ENCODE measurements at places on chromosomes 11 and 22.

DNA sequence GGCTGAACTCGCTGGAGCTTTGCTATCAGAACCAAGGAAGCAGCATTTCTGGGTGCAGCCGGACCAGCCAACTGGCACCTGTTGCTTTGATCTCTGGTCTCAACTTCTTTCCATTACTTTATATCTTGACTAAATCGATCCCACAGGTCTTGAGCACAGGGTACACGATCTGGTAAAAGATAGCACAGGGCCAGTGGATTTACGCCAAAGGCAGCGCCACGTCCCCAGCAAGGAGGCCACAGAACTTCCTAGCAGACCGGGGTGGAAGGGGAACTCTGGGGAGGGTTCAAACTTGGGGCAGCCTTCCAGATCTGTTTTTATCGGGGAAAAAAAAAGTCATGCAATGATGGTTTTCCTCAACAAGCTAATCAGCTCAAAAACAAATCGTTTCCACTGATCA lies 14.0 kb downstream of the VPS37C start:
- DNase-seq, result no peak

DNA sequence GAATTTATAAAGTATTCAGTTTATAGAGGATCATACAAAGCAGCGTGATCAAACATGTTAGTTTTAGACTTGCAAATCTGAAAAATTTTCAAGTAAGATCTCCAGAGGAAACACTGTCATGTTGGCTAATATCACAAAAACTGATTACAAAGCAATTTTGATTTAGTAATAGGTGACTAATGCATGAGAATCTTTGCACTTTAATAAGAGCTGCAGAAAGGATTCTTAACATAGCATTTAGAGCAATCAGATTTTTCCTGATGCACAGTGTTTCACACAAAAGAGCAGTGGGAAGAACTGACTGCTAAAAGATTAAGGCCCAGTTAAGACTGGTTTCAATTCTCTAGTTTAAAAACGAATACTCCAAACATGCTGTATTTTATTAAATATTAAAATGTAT lies 321.2 kb downstream of the GUCY1A2 start:
- no peak for DNase-seq

- no peak for DNase-seq
Measured at GRCh38 chr11:133133606-133134005, 398.7 kb downstream of the OPCML start.

DNA sequence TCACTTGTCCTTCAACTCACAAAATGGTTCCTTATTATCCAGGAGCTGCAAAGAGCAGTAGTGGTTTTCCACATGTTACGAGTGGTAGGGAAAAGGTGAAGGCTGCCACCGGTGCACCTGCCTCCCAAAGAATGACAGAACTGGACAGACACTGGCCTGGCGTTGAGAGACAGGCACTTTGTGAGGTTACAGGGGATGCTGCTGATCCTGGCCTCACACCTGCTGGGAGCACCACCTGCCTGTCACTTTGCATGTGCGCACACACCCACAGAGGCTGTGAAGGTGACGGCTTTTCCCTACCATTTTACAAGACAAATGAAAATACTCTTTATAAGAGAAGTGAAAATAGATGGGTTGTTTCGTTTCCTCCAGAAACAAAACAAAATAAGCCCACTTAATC lies 175.3 kb upstream of the B3GAT1 start:
- DNase-seq, result no peak

DNA sequence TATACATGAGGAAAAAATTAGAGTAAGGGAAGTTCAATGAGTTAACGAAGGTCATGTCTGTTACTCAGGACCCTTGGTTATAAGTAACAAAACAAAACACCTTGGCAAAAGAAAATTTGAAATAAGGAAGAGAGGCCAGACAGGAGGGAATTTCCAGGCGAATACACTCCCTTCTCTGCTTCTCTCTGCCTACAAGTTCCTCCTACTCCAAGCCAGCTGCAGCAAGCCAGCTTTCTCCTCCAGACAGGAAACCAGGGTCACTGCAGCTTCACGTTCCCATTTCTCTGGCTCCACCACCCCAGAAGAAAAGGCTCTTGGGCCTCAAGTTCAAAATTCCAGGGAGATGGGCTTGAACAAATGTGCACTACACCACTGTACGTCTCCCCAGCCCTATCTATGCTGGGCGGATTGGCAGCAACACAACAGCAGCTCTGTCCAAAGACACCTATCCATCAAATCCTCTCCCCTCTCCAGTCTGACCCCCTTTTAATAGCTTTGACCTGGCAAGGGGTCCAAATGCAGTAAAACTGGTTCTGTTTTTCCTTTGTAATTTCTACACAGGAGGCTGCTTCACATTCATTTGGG lies 27.7 kb downstream of the SMCO4 start:
- DNase-seq, result no peak

DNA sequence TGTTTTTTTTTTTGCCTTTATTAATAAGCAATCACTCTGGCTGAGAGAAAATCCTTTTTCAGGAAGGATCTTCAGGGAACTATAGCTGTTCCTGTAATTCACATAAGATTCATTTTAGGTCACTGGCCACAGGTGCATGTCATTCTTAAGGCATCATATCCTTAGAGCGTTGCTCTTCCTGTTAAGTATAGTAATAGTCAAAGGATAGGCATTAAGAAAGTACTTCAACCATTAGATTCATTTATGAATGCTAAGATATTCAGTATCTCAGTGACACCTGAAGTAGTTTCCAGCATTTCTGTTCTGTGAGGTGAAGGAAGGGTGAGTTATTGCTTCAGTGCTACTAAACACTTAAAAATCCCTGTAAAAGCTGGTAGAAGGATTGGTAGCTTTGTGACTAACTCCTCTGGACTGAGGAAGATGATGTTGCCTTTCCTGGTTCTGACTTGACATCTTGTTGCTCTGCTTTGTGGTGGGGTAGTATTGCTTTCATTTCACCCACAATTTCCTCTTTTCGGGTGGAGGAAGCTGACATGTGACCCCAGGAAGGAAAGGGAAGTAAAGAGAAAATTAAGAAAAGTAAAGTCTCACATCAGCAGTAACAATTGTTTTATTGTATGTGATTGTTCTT lies 34.7 kb downstream of the RNF169 start:
- no peak for DNase-seq

DNA sequence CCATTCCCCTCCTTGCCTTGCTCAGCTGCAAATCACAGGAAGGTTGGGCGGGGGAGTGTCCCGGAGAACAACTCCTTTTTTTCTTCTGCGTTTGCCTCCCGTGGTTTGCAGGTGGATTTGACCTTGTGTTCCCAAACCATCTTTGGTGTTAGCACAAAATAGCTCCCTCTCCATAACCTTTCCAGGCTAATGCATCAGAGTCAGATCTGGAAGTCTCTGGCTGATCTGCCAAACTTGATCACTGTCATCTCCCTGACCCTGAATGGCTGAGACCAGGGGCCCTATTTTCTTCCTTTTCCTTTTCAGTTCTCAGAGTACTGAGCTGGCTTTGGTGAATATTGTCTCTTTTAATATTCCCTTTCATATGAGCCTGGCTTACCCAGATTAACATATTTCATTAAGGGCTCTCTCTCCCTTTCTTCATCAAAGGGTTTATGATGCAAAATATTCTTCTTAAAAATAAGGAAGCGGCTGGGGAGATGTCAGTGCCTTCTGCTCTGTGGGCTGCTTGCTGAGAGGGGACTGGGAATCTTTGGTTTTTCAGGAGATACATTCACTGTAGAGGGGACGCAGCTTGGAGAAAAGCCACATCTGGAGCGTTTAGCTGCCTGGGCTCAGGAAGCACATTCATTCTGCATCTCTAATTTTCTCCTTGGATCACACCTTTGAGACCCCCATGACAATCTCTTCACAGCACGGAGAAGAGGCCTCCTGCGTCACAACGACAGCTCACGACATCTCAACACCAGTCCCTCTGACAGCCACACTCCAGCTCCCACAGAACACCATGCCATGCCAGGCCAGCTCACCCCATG lies 148.3 kb downstream of the CEP164 start:
- DNase-seq, result no peak

DNA sequence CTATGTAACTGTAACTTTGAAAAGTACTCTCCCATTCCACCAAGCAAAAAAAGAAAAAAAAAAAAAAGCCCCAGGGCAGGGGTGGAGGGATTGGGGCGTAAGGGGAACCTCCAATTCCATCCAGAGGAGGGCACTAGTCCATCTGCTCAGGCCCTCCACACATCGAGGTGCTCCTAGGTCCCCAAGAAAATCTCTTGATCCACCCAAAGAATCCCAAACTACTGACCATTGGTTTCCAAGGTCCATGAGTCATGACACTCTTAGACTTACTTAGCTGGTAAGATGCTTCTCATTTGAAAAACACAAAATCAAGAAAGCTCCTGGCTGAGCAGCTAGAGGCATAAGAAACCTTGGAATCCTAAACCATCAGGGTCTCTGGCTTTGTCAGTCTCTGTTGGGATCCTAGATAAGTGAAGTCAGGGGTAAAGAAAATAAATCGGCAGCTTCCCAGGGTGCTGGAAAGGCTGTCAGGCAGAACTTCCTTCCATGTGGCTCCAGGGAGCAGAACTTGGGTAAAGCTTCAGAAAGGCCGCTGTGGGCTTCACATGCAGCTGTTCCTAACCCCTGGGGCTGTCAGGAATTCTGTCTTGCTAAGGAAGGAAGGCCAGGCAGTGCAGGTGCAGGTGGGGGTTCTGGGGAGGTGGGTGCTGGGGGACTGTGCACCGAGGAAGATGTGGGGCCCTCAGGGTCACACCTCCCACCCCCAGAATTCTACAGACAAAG lies 49.4 kb upstream of the ADA2 start:
- DNase-seq, result no peak

DNA sequence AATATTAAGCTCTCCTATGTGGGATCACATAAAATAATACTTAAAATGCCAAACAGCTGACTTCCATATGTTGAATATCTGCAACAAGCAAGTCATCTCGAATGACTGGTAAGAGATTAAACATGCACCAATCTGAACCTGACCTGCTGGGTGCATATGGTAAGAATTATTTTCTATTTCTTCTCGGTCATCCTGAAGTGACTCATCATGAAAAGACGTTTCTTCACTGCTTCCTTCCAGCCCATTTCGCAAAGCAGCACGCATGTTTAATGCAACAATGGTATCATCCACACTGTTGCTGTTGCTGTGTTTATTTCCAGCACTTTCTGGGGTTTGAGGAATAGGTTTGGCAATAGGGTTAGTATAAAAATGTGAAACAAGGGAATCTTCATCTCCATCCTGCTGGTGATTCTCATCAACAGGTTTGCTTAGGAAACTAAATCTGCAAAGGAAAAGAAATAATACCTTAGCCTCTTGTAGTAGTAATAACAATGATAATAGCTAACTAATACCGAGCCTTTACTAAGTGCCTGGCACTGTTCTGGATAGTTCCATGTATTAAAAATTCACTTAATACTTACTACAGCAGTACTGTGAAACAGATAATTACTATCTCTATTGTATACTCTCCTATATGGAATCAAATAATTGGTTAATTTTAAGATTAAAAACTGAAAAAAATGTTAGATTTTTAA lies 52.0 kb upstream of the CHRNA10 start:
- DNase-seq, result no peak

- DNase-seq, result no peak
Measured at GRCh38 chr22:19890502-19891316, 36.0 kb upstream of the GNB1L start.

GRCh38 chr11:70567680-70568034 lies 169.3 kb downstream of the CTTN start:
- no peak for DNase-seq

DNA sequence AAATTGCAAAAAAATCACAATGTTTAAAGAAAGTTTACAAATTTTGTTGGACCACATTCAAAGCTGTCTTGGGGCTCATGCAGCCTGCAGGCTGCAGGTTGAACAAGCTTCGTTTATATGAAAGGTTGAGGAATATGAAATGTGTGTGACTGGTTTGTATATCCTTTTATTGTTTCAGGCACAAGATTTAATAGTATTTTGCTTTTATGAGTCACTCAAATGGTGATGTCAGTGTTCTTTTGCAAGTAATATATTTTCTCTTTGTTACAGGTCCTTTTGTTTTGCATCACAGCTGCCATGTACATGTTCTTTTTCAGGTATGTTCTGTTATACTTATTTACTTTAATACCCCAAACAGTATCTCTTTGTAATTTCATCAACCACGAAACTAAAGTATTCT lies 198.6 kb downstream of the TMEM135 start:
- no peak for DNase-seq
